ENCODE measurements at places on chromosomes 7 and 10.

- DNase-seq: no peak
These were observed 39.7 kb upstream of the MTPN start for GRCh38 chr7:136016649-136017395.

DNA sequence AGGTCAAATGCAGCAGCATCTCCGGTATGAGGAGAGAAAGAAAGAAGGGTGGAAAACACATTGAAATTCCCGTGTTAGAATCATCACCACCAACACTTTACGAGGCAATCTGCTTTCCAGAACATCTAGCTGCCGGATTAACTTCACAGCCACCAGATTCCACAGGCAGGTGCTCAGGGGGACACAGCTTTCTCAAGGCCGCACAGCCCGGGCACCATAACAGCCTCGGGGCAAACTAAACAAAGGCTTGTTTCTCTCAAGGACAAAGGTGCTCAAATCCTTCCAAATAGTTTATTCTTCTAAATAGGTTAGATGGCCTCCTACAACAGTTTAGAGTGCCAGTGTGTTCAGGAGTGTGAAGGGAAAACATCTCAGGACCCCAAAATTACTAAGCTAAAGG is 156.3 kb downstream of the DIP2C start:
- peak; percentile 20 for DNase-seq

- no peak for DNase-seq
These were observed 45.1 kb upstream of the OPTN start for GRCh38 chr10:13054844-13055243.

DNA sequence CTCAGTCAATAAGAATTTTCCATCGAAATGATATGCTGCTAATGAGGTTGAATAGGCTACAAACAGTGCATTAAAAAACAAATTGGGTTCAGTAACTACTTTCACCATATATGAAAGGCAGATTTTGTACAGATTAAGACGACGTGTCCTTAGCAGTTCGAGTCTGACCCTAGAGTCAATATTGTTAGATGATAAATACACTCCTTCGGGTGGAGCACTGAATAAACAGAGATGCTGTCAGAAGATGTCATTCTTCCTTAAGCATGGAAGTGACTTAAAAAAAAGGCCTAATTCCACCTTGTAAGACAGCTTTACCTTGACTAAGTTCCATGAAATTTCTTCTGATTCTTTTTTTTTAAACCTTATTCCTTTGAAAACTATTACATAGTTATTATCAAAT is 5.8 kb upstream of the AGR2 start:
- peak; percentile 23 for DNase-seq

DNA sequence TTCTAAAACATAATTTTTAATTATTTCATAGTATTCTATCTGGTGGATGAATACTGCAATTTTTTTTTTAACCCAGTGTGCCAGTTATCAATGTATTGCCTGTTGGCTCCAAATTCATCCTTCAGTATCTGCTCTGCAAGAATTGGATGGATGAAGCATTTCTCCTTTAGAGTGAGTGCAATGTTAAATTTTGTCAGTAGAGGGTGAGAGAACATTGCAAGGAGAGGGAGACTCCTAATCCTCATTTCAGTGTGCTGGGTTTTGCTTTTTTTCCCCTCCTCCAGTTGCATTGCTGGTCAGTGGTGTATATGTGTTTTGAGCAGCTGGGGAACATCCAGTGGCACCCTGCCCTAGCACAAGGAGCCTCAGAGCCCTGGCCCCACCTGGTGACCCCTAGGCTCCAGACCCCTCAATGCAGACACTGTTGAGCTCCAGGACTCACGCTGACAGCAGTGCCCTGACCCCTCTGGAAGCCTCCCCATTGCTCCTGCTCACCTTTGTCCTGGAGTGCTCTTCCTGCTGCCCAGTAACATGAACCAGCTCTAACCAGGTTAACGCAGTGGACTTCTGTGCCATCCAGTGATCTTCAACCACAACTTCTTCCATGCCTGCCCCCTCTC is 199.4 kb downstream of the USP6NL start:
- DNase-seq: peak; percentile 40

GRCh38 chr10:14953424-14954000 is 384 bp downstream of the DCLRE1C start:
- DNase-seq: peak; percentile 77

- DNase-seq: no peak
These were observed 51.0 kb downstream of the BTRC start for GRCh38 chr10:101405001-101405400.

DNA sequence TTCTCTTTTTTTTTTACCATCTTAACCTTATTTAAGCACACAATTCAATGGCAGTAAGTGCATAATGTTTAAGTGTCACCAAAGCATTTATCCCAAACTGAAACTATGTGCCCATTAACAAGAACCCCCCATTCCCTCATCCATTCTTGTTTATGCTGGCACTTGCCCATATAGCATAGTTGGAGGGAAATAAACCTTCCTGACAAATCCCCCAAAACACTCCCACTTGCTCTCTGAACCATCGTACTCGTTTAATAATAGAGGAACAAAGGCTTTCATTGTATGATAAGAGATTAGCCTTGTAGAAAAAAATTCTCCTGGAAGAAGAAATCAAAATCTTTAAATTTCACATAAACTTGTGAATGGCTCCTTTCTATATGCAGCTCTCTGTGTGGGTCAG is 26.4 kb upstream of the KCNMA1 start:
- DNase-seq: no peak

DNA sequence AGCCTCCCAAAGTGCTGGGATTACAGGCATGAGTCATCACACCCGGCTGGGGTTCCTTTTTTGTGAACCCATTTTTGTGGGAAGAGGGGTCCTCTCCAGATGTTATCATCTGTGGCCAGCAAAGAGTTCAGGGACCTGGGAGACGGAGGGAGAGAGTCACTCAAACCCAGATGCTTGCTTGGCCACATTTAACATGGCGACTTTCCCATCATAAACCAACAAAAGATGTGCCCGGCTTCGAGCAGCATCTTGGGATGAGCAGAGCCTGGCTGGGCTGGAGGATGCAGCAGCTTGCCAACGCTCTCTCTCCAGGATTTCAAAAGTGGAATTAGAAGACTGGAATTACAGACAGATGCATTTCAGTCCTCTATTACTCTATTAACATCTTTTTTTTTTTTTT is 19.1 kb upstream of the HABP2 start:
- no peak for DNase-seq

- DNase-seq: no peak
These were observed 25.2 kb downstream of the DNAJC1 start for GRCh38 chr10:21978191-21978862.

DNA sequence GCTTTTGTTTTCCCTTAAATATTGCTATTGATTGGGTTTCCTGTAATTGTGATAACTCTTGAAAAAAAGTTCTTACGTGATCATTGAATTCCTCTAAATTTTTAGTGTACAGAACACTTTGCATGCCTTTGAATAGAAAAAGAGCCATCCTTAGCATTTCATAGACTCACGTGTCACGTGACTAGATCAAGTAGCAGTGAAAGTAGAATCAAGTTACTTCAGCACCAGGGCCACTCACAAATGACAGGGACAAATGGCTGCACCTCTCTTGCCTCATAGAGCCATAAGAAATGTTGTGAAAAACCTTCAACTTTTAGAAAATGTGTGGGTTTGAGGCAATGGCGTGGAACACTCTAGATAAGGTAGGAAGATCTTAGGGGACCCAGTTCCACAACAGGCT is 203.8 kb downstream of the ZEB1 start:
- DNase-seq: no peak

DNA sequence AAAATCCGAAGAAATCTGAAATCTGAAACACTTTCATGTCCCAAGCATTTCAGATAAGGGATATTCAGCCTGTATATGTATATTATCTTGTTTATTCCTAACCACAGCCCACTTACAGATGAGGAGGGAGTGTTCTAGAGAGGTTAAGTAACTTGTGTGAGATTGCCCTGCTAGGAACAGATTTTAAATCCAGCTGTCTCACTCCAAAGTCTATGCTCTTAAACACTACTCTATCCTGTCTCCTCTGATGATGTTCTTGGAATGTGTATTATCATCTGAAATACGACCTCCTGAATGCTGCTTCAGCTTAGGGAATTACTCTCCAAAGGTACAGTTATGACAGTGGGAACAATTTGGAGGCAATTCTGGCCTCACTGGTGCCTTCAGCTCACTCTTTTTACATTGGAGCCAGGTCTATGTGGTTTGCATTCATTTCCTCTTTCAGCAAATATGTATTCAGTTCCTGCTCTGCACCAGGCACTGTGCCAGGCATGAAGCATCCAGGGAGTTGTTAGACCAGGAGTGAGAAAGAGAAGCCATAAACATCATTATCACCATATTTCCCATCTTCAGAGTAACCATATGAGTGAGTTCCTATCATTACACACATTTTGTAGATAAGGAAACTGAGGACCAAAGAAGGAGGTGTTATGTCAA is 70.2 kb downstream of the NOC3L start:
- DNase-seq: no peak

DNA sequence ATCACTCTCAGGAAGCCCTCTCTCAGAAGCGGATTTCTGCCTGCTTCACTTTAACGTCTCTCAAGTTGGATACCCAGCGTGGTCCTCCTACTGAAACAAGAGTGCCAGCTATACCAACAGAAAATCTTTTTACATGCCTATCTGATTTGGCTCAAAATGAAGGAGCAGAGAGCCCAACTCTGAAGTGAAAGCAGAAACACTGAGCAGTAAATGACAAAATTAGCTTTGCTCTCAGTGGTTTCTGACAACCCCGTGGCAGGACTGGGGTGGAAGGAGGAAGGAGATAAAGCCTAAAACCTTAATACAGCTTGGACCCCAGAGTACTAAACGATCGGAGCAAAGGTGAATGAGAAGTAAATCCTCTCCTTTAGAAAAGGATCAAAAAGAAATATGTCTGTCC is 25.1 kb upstream of the GPR37 start:
- no peak for DNase-seq

DNA sequence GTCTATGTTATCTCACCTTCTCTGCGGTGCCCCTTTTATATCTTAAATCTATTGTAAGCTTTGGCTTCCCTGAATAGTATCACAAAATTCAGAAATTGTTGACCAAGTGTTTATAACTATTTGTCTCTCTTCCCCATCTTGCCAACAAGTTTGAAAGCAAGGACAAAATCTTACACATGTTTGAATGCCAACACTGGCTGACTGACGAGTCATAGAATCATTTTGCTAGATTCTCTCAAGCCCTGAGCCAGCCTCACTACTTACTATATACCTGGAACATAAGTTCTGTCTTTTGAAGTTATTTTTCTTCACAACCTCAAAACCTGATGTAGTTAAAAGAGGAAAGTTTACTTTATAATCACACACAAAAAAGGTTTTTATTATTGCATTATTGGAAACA is 700.7 kb downstream of the PHTF2 start:
- no peak for DNase-seq

- DNase-seq: no peak
These were observed 18.9 kb downstream of the SGMS1 start for GRCh38 chr10:50604809-50605208.

DNA sequence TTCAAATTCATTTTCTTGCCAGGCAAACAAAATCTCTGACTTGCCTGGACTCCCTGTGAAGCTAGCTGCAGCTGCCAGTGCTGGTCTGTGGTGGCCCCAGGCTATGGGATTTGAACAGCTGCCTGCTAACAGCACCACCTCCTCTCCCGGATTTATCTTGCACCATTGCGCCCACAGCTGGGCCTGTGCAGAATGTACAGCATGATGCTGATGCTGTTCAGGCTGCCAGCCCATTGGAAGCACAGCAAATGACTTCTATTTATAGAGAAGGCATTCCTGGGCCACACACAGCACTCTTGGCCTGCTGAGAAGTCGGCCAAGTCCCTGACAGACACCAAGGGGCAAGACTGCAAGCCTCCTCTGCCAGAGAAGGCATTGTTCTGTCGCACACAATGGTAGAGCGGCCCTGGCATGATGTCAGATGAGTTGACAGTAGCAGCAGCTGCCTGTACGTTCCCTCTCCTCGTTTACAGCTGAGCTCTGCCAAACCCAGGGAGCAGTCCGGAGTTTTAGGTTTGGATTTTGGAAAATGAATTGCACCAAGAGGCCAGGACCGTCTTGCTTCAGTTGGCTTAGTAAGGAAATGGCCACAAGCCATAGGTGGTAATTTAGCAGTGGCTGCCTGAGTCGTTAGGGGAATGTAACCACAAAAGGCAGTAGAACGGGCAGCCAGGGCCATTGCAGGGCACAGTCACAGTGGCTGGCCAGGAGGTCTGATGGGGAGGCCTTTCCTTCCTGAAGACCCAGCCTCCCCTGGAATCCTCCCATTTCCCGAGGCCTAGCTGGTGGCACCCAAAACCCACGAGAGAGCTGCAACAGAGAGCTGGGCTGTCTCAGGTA is 38.5 kb downstream of the MTURN start:
- peak; percentile 60 for DNase-seq

DNA sequence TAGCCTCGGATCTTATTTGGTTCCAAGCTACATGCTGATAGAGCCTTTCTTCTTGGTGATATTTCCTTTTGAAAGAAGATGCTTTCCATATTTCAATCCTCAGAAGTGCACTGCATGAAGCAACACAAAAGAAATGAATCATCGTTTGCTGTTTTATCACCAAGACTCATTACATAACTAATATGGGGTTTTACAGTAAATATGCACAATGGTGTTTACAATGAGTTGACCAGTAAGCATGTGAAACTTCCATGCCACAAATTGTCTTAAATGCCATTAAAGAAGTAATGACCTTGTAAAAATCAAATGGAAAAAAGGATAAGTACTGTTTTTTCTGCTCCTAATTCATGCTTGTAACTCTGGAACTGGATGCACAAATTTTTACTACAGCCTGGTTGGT is 1017.0 kb upstream of the GHITM start:
- no peak for DNase-seq

- no peak for DNase-seq
These were observed 99.4 kb downstream of the EBF3 start for GRCh38 chr10:129864601-129865126.

- DNase-seq: no peak
These were observed 9.4 kb upstream of the ANKRD22 start for GRCh38 chr10:88861036-88861435.

- DNase-seq: no peak
These were observed 14.2 kb upstream of the FOXK1 start for GRCh38 chr7:4667776-4668509.

- peak; percentile 55 for DNase-seq
These were observed 57.7 kb downstream of the SLIT1 start for GRCh38 chr10:97128039-97128492.

DNA sequence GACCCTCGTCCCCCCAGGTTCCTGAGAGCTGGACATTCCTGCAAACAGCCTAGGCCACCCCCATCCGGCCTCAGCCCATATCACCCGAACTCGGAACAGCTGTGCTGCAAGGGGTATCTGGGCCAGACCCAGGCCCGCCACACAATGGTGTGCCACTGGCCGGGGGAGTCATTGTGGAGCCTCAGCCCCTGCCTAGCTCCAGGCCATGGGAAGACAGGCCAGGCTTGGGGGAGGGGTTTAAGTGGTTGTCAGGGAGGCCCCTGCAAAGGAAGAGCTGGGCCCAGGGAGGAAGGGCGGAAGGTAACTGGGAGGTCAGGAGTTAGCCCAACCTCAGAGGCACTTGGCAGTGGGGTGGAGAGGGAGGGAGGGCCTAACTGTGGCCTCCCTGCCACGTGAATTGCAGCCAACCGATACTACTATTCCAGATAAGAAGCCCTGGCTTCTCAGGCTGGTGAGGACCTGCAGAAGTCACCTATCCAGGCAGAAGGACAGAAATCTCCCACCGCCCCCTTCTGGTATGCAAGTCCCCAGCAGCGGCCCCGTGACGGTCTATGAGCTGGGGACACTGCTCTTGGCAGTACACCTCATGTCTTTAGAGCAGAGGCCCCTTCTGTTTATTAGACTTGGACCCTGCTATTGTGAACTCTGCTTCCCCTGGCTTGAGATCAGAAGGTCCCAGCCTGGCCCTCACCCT is 26.8 kb downstream of the VSIR start:
- no peak for DNase-seq

Data from NCI-H1417 (cell line).